Esophagus mucosa (tissue), 1 donor: ENCODE measurements at places on chromosomes 5 and 9. TPM values are rescaled to one million over a fixed set of nuclear protein-coding genes. Genes with fewer than 3 reads are reported as not detected.

GRCh38 chr5:67636091-67636490 is 439.5 kb upstream of the CD180 start:
- no peak for ATAC-seq

DNA sequence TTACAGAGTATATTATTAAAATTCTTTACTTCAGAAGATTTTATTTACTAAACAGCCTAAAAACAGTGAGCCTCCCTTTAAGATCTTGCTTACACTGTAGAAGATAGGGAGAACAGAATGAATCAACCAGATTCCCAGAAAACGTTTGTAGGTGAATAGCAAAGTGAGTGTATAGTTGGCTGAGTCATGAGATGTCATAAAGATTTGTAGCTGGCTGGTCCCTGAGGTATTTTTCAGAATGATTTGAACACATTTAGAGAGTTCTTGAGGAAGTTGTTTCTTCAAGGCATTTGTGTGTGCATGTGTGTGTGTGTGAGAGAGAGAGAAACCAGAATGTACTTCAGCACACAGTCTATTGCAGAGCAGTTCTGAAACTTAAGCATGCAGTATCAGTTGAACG is 159.4 kb upstream of the PRR16 start:
- ATAC-seq = no peak

DNA sequence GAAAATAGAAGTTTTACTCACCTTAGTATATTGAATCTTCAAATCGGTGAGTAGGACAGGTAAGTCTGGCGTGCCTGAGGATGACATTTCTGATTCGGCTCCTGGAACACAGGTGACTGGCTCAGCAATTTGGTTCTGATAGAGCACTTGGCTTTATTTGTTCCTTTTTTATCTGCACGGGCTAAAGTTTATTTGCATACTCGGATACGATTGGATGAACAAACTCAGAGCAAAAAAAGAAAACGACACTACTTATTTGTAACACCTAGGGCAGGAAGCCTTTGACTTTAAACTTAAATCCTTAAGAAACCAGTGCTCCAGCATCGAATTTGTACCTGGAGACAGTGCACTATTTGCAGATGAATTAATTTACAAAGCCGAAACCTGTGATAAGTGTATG is at the start of gene ALDH1A1:
ALDH1A1 (minus strand) TSS at position 140 of the 400 bp plus-strand sequence; CDS start at position 87, 53 bp downstream.
- ATAC-seq = peak; percentile 54

- ATAC-seq = peak; percentile 65
These were observed 103.6 kb downstream of the SLIT3 start for GRCh38 chr5:169197343-169197742.

DNA sequence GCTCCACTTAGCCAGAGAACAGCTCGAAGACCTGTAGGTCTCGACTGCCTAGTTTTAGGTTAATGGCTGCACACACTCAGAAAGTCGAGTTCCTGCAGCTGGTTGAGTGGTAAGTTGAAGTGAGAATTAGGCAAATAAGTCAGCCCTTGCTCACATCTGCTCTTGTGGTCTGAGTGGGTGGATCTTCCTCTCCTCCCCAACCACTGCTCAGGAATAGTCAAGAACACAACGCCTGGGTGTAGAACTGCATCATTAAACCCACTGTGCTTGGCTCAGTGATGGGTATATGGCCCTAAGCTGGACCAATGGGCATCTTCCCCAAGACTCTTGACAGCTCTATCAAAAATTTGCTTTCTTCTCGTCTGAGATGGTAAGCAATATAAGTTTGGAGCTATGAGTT is 20.9 kb upstream of the ADAM19 start:
- ATAC-seq = peak; percentile 73

DNA sequence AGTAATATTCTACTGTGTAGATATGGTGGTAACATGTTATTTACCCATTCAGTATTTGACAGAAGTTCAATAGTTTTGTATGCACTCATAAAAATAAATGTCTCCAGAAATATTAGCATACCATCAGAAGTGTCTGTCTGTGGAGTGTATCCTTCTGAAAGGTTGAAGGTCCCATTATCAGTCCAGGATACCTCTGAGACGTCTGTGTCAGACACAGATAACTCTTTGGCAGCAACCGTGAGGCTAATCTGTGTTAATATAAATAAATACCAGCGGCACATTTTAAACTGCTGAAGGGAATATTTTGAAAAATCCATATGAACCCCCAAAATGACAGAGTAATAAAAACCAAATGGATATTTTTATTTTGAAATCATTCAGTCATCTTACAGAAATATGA is 11.9 kb upstream of the ZNF622 start:
- ATAC-seq = no peak

DNA sequence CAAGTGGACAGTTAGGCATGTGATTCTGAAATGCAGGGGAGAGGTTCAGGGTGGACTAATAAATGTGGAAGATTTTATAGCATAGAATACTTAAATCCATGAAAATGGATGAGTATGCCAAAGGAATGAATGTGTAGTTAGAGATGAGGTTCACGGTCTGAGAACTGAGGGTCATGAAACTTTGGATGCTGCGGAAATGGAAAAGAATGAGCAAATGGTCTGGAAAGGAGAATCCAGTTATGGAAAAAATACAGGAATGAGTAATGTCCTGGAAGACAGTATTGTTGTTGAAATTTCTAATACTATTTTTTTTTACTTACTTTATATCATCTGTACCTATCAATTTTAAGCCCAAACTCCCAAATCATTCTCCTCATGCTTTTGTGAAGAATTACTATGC is 2369.4 kb downstream of the MAT2B start:
- no peak for ATAC-seq

DNA sequence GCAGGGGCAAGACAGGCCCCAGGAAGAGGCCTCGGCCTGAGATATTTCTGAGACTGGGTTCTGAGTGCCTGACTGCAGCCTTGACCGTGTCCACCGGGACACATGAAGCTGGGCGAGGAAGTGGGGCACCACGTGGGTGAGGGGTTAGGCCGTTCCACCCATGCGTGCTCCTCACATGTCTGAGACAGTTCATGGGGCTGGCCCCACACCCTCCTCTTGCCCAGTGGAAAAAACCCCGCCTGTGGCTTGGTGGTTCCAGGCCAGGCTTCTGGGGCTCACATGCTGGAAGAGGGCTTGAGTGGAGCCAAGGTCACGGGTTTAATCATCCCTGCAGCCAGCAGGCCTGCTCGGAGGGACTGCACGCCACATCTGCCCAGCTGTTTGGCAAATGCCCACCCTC is 11.4 kb downstream of the HMCN2 start:
- ATAC-seq = no peak

DNA sequence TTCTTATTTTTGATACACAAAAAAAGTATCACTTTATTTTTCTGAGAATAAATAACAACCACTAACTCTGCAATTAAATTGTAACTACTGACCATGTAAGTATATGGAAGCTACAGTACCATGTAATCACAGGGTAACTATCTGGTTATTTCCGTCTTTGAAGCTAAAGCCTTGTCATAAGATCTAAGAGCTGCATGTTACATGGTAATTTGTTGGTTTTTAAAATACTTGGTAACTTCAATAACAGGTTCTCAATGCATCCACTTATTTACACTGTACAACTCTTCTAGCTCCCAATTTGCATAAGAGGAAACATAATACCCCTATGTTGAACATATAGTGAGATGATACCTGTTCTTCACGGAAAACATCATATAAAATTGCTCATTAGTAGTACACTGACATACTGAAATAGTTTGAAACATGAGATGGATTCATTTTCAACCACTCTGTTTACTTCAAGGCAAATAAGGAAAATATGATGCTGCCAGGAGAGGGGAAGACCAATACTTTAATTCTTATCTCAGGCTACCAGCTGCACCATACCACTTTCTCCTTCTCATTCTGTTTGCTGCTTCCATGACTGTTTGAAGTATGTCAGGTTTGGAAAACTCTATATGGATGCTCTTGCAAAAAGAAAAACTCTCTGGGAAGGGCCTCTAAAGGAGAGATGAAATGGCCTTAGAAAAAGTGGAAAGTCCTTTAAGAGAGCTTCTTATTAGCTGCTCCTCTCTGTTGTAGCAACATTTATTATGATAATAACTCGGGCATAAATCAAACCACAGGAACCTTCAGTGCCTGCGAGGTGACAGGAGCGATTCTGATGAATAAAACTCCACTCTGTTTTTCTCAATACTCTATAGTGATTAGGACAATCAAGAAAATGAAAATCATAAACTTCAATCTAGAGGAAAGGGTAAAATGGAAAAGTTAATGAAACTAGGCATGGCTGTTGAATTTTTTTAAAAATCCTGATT is 150.2 kb downstream of the KIAA0825 start:
- no peak for ATAC-seq

GRCh38 chr9:21919377-21920362 is 74.5 kb downstream of the CDKN2A start:
- no peak for ATAC-seq

DNA sequence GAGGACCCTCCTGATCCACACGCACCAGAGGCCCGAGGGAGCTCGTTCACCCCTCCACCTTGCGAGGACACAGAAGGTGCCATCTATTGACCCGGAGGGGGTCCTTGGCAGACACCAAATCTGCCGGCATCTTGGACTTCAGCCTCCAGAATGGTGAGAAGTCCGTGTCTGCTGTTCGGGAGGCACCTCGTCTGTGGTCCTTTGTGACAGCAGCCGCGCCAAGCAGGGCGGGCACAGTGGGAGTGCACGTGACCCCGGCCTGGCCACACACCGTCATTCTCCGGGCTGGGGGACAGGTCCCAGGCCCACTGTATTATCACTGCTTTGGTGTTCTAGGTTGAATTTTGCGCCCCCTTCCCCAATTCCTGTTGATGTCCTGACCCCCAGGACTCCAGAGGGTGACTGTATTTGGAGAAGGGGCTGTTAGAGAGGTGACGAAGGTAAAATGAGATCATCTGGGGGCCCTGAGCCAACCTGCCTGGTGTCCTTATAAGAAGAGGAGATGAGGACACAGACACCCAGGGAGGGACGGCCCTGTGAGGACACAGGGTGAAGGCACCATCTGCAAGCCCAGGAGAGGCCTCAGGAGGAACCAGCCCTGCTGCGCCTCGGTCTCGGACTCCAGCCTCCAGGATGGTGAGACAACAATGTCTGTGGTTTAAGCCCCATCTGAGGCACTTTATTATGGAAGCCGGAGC is 15.7 kb downstream of the LPCAT1 start:
- ATAC-seq = no peak

DNA sequence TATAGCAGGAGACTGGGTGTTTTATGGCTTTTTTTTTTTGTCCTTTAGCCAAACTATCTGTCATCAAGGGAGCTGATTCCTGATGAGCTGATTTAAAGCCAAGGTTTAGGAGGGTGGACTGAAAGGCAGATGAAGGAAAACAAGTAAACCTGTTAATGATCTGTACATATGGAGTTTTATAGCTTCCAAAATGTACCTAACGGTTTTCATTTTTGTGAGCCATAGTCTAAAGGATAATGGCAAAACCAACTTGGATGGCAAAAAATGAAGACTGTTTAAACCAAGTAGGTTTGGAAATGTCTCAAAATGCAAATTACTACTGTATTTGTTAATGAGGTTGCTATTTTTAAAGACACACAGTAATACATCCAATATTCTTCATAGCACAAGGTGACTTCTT is 281.5 kb downstream of the YTHDC2 start:
- ATAC-seq = no peak

GRCh38 chr5:132883261-132883834 is 9.9 kb downstream of the LEAP2 start:
- ATAC-seq = peak; percentile 84

- ATAC-seq = peak; percentile 20
These were observed 500.9 kb downstream of the DIRAS2 start for GRCh38 chr9:90141723-90142122.

GRCh38 chr5:43619911-43620310 is 16.9 kb downstream of the NNT start:
- no peak for ATAC-seq

DNA sequence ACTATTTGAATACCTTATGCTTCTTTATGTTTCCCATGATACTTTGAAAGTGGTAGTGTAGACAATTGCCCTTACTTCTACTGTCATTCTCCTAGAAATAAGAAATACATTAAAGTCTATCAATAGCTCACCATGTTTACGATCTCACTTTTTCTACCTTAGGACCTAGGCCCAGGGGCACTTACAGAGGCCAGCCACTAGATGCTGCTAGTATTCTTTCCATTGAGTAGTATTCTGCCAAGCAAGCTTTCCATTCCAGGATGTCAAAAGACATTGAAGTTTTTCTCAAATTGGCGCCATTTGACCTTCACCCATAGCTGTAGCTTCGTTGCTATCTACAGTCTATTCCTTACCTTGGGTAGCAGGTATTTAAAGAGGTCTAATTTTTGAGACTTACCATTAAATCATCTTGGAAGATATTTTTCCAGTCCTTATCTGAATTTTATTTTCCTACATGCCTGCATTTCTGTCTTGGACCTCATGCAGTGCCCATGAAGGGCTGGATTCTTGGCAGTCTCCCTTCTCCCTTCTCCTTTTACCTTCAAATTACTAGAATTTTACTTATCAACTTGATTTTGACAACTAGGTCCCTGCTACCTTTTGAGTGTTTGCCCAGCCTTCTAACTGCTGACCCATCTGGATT is 246.0 kb upstream of the NUDT12 start:
- ATAC-seq = peak; percentile 55

DNA sequence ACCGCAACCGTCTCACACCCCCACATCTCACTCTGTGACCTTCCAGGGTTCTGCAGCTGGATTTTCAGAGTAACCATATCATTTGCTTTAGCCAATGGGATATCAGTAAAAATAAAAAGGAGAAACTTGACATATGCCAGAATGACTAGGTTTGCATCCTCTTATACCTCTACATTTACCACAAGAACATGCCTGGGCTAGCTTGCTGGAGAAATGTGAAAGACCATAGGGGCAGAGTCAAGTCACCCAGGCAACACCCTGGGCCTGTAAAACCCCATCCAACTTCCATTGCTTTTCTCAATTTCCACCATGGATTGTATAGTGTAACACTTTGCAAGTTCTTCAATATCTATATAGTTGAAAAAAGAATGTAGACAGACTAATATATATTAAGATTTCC is 731.1 kb downstream of the PTPRD start:
- ATAC-seq = no peak

- ATAC-seq = no peak
These were observed 73.9 kb downstream of the RMI1 start for GRCh38 chr9:84054341-84055010.

DNA sequence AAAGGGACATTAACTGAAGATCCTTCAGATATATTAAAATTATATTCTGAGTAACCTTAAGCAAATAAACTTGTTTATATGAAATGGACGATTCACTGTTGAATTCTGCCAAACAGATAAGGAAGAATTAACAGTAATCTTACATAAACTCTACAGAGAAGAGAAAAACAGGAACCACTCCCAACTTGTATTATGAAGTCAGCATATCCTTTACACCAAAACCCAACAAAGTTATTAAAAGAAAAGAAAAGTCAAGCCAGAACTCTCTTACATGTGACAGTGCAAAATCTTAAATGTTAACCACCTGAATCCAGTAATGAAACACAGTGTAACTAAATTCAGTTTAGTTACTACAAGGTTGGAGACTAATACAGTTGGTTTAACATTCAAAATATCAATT is 185.8 kb downstream of the DEPDC1B start:
- ATAC-seq = no peak

The ZDHHC11 gene
- total RNA-seq = 11.2 TPM

The TAF11L5 gene
- not detected for total RNA-seq

The PPWD1 gene
- 16.6 TPM for total RNA-seq

The QRFP gene
- total RNA-seq = not detected

The ITK gene
- total RNA-seq = 0.40 TPM

The AGXT2 gene
- total RNA-seq = not detected

The SPINK4 gene
- total RNA-seq = not detected

The ELOVL7 gene
- 5.3 TPM for total RNA-seq

The TPM2 gene
- 31.2 TPM for total RNA-seq

The DDX4 gene
- not detected for total RNA-seq

The INSL6 gene
- total RNA-seq = not detected
